ENCODE measurements at places on chromosomes 12 and 14.
A peak's percentile ranks its signal among the peaks of the same experiment; 100 is the strongest.

DNA sequence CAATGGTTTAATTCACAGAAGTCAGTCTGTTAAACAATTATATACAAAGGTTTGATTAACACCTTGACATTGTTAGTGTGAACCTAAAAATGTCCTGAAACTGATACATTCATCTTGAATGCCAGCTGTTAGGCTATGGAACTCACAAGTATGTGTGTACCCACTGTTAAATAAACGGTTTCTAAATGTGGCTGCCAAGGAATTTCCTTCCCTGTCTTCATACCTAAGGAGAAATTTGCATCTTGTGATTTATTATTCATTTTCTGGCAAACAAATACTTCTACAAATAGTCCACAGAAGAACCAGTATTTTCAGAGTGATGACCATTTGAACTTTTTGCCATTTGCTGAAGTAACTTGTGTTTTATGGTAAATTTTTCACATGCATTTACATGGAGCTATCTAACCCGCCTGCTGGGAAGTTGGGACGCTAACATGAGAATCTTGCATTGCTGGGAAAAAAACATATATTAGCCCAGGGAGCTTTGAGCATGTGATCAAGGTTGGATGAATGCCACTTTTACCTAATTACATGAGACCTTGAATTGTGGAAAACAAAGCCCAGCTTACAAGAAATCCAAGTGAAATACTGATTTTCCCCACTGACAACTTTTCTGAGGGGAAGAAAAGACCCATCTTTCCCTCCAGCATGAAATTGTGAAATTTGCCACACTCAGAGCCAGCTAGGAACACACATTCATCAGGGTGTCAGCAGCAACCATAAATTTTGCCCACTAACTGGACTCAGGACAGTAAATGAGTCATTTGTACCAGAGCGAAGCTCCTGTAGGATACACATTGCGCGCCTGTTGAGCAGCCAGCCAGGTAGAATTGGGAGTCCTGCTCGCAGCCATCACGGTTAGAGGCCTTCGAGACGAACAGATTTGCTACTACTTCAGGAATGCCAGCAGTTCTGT is 118.0 kb downstream of the KICS2 start:
- DNase-seq, result no peak

- DNase-seq, result no peak
Measured at GRCh38 chr14:33475623-33476022, 475.3 kb downstream of the EGLN3 start.

GRCh38 chr12:112115259-112116045 is 6.9 kb upstream of the NAA25 start:
- DNase-seq, result no peak

DNA sequence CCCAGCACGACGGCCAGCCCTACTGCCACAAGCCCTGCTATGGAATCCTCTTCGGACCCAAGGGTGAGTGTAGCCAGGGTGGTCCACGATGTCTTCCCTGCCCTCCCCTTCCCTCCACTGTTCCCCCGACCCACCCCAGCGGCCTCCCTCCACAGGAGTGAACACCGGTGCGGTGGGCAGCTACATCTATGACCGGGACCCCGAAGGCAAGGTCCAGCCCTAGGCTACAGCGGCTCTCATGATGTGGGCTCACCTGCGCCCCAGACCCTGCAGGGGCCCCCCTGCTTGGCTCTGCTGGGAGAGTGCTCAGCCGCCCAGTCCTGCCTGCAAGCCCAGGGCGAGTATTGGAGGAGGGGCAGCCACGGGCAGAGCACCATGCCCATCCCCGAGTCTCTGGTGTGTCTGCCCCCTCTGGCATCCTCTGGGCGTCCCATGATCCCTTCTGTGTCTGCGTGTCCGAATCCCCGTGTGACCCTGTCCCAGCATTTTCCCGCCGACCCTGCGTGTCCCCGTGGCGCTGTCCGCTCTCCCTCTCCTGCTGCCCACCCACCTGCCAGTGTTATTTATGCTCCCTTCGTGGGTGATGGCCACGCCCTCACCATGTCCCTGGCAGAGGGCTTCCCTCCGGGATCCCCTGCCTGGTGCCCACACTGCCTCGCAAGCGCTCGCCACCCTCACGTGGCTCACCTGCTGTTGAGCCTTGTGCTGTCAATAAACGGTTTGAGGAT is 5.0 kb downstream of the CRIP2 start:
- DNase-seq, result no peak

DNA sequence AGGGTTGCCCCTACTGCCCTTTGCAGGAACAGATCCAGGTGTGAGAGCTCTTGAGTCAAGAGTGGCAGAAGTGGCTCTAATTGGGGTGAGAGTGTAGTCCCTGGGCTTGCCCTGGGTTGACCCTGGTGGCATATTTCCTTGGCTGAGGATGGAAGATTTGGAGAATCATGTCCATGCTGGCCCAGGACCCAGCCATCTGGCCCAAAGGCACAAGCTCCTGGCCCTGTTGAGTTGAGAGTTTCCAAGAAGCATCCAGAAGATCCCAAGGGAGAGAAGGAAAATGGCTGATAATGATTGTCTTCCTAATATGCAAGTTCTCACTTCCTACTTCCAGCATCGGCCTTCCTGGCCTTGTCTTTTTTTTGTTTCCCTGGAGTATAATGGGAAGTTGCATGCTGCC is 55.5 kb upstream of the SRSF5 start:
- no peak for DNase-seq

GRCh38 chr14:50389668-50390441 is 6.8 kb downstream of the CDKL1 start:
- no peak for DNase-seq

GRCh38 chr14:99327050-99327449 is 55.1 kb upstream of the BCL11B start:
- DNase-seq, result peak; percentile 4

- DNase-seq, result no peak
Measured at GRCh38 chr12:40566271-40566670, 126.0 kb upstream of the CNTN1 start.

- no peak for DNase-seq
Measured at GRCh38 chr12:109639151-109639872, 65.7 kb downstream of the MVK start.

GRCh38 chr14:27623782-27624181 is 1025.9 kb upstream of the NOVA1 start:
- no peak for DNase-seq

- DNase-seq, result peak; percentile 50
Measured at GRCh38 chr14:55373784-55374705, 37.6 kb downstream of the ATG14 start.

All from GM13977 (cell line).